ENCODE measurements at places on chromosomes 2 and 18.

GRCh38 chr2:135838502-135838901, 1.5 kb upstream of the LCT start:
- no peak for DNase-seq

- DNase-seq: no peak
Measured at GRCh38 chr2:190748966-190749365, 100.1 kb downstream of the NAB1 start.

- no peak for DNase-seq
Measured at GRCh38 chr2:158312981-158313380, 143.6 kb downstream of the CCDC148 start.

DNA sequence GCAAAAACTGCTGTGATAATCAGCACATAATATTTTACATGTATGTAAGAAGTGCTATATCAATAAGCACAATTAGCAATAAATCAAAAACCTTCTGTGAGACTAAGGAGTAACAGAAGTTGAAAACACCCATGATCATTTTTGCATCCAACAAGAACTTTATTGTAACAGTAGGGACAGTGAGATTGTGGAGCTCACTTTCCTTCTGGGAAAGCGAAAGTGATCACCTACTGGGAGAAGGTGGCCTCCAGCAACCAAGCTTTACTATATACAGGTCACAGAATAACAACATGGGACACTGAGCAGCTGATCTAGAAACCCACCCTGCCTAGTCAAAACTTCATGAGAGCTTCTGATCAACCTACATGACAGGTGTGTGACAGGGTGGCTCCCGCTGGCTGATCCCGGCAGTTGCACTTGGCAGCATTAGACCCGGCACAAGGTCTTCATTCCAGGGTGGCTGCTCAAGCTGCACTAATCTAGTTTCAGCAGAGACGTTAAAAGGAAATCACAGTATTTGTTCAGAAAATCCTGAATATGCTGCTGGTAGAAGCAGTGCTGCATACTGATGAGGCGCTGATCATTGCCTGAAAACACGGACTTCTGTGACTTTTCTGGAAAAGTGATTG, 63.5 kb upstream of the ARL5A start:
- no peak for DNase-seq

- no peak for DNase-seq
Measured at GRCh38 chr18:41993151-41993550, 38.1 kb downstream of the PIK3C3 start.

DNA sequence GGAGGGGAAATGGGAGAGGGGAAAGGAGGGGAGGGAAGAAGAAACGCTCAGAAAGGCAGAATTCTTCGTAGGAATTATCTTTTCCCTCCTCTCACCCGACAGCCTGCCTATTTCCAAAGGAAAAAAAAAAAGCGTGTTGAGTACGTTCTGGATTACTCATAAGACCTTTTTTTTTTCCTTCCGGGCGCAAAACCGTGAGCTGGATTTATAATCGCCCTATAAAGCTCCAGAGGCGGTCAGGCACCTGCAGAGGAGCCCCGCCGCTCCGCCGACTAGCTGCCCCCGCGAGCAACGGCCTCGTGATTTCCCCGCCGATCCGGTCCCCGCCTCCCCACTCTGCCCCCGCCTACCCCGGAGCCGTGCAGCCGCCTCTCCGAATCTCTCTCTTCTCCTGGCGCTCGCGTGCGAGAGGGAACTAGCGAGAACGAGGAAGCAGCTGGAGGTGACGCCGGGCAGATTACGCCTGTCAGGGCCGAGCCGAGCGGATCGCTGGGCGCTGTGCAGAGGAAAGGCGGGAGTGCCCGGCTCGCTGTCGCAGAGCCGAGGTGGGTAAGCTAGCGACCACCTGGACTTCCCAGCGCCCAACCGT, at the start of gene GAD1:
TSS of gene GAD1 (plus strand) at position 384 of the 589 bp plus-strand sequence. CDS start 1,705 bp downstream, outside the sequence.
- DNase-seq: no peak

- no peak for DNase-seq
Measured at GRCh38 chr2:119485336-119486110, 38.8 kb downstream of the SCTR start.

DNA sequence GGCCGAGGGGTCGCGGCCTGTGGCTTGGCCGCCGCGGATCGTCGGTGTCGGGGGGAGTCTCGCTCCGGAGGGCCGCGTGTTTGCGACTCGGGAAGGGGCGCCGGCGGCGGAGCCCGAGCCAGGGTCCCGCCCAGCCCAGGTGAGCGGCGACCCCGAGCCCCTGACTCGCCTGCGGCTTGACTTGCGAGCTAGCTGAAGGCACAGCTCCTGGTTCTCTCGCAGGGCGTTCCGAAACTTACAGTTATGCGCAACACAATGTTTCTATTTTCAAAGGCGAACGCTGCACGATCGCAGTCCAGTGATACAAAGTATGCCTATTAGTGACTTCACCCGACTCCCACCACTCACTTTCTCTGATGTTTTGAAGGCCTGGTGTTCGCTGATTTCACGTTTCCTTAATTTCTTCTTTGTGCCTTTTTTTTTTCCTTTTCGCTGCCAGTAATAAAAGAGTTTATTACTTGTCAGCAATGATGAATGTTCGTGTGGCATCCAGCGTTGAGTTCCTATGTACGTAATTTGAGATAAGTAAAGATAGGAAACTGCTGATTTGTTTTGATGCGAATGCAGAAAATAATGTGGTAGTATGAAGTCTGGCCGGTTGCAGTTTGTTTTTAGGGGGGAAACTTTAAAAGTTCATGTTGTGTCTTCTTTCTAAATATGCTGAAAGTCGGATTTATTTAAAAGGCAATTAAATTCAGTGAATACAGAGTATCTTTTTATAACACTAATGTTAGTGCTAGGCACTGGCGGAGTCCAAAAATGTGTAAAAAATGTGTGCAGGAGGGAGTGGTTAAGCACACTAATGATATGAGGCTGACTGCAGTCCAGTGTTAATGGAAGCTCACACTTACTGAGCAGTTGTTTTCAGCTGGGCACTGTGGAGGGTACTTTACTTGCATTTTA, 706 bp downstream of the UBXN2A start:
- DNase-seq: no peak

- DNase-seq: no peak
Measured at GRCh38 chr2:48194641-48195040, 288.3 kb upstream of the FBXO11 start.

- DNase-seq: no peak
Measured at GRCh38 chr2:219041252-219041651, at the start of gene CFAP65. CFAP65 (minus strand) TSS chr2:219041516; CDS start chr2:219039048, 2,468 bp downstream.

DNA sequence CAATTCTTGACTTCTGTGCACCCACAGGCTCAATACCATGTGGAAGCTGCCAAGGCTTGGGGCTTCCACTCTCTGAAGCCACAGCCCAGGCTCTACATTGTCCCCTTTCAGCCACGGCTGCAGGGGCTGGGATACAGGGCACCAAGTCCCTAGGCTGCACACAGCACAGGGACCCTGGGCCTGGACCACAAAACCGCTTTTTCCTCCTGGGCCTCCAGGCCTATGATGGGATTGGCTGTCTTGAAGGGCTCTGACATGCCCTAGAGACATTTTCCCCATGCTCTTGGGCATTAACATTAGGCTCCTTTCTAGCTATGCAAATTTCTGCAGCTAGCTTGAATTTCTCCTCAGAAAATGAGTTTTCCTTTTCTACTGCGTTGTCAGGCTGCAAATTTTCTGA, 29.7 kb downstream of the NUP35 start:
- DNase-seq: no peak

DNA sequence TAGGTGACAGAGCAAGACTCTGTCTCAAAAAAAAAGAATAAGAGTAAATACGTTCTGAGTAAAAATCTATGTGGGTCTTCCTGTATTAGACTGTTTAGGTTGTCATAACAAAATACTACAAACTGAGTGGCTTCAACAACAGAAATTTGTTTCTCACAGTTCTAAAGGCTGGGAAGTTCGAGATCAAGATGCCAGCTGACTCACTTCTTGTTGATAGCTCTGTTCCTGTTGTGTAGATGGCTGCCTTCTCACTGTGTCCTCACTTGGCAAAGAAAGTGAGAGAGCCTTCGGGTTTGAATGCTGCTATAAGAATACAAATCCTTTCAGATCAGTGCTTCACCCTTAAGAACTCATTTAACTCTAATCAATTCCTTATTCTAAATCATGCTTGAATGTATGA, 430.0 kb upstream of the VWC2L start:
- DNase-seq: no peak

DNA sequence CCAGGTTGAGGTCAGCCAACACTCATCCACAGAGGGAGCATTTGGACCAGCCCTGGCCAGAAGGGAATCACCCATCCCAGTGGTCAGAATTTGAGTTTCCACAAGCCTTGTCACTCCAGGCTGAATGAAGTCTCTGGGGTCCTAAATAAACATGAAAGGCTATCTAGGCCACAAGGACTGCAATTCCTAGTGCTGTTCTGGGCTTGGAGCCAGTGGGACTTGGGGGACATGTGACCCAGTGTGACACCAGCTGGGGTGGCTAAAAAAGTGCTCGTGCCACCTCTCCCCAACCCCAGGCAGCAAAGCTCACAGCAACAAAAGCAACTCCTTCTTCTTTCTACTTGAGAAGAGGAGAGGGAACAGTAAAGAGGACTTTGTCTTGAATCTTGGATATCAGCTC, 91.7 kb downstream of the MDH1 start:
- no peak for DNase-seq

GRCh38 chr18:77654302-77654701, 404.7 kb downstream of the GALR1 start:
- no peak for DNase-seq

- no peak for DNase-seq
Measured at GRCh38 chr18:476251-476664, 24.2 kb downstream of the COLEC12 start.

DNA sequence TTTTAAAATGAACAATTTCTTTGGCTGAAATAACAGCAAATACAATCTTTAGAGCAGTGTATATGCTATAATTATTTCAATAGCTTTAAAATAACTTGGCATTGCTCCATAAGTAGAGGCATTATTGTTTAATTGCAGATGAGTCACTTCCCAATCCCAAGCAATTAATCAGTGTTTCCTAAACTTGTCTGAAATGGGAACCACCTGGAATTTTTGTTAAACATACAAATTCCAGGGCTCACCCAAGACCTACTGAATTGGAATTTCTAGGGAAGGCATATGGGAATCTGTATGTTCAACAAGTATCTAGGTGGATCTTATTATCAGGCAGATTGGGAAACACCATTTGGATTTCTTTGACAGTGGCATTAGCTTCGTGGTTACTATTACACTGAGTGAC, 27.1 kb upstream of the FMNL2 start:
- no peak for DNase-seq

GRCh38 chr18:12507007-12507406, 99.3 kb downstream of the PRELID3A start:
- no peak for DNase-seq

- DNase-seq: no peak
Measured at GRCh38 chr18:58887613-58887963, 22.9 kb downstream of the ZNF532 start.

- DNase-seq: no peak
Measured at GRCh38 chr18:45245091-45245511, 370.2 kb upstream of the SLC14A2 start.

DNA sequence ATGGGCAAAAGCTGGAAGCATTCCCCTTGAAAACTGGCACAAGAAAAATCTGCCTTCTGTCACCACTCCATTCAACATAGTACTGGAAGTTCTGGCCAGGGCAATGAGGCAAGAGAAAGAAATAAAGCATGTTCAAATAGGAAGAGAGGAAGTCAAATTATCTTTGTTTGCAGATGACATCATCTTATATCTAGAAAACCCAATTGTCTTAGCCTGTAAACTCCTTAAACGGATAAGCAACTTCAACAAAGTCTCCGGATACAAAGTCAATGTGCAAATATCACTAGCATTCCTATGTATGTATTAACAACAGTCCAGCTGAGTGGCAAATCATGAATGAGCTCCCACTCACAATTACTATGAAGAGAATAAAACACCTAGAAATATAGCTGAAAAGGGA, 1579.3 kb downstream of the SUCLG1 start:
- DNase-seq: no peak

- no peak for DNase-seq
Measured at GRCh38 chr2:236764716-236765115, 195.1 kb downstream of the ACKR3 start.

DNA sequence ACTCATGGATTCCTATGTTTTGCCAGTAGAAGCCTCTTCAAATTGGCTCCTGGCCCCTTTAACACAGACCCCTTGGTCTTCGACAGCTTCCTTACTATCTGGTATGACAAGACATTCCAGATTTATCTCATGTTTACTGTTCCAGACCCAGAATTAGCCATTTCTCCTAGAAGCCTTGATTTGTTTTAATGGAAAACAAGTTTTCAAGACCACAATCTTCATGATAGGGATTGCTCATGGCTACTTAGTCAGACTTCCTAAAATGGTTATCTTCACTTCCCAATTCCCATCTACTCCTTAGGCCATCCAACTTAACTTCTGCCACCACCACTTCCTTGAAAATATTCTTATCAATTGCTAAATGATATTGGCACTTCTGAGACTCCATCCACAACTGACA, 63.2 kb downstream of the TTC32 start:
- no peak for DNase-seq

DNA sequence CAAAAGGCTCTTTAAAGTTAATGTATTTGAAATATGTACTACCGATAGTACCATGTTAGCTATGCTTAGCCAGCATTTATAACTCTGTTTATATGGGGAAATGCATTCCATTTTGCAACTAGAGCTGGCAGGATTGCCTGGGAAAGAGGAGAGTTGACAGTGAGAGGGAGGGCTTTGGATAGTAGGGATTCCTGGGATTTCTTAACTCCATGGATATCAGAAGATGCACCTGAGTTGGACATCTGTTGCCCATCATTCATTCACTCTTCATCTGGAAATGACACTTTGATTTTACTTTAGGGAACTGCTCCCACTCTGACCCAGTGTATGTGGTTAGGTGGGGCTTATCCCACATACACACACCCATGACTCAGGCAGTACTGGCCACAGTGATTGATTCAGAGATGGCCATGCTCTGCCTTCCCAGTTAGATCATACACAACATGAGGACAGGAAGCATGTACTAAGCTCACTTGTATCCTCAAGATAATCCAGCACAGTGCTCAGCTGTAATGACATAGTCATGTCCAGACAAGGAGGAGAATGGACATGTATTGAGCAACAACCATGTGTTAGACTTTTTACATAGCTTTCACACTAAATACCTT, 248.8 kb downstream of the MREG start:
- DNase-seq: no peak

DNA sequence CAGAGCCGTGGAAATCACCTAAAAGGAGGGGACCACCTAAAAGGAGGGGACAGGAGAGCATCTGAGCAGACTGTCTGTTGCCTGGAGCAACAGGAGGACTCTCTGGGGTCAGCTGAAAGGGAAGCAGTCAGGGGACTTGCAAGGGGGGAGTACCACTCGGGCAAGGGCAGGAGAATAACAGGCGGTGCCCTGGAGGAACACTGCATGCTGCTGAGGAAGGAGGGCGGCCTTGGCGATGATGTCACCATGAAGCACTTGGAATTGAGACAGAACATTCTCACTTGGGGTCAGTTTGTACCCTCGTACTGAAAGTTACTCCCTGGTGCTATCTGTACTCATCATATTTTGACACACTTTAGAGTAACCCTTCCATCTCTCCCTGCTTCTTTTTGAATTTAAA, 18.4 kb downstream of the SIX3 start:
- DNase-seq: no peak

Data from stimulated activated CD4-positive, alpha-beta T cell treated with anti-CD3 and anti-CD28 coated beads, Interleukin-1b, Interleukin-23, amount 100 ng/mL, for 1 hour (primary cell).